ENCODE measurements at places on chromosomes 7 and 10.
A peak's percentile ranks its signal among the peaks of the same experiment; 100 is the strongest.

GRCh38 chr7:74051629-74052410, 23.8 kb downstream of the ELN start:
- no peak for DNase-seq

DNA sequence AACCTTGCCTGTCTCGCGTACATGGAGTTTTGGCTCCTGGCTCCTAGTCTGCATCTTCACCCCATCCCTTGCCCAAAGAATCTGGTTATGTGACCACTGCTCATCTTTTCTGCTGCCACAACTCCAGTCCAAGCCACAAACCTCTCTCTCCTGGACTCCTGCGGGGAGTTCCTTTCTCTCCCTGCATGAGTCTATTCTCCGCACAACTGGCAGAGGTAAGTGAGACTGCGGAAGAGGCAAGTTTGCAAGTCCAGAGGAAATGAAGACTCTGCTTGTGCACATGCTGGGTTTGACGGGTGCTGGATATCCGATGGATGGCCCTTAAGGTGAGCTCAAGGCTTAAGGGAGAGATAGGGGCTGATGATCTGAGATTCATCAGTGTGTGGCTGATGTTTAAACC, 61.0 kb downstream of the TRUB1 start:
- no peak for DNase-seq

- no peak for DNase-seq
Observed at GRCh38 chr10:125820701-125821100, 2.4 kb downstream of the UROS start.

DNA sequence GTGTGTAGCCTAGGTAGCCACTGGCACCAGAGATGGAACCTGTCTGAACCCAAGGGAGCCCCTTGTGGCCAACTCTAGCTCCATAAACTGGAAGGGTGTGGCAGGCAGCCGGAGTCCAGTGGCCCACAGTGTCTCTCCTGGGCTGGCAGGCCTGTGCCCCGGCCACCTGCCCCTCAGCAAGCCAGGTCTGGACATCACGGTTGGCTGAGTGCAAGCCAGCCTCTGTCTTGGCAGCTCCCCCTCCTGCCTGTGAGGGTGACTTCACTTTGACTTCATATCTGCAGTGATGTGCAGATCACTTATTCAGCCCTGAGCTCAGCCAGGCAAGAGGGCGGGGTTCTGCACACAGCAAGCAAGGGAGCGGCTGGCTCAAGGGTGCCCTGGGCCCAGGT, 1.3 kb upstream of the RET start:
- DNase-seq: no peak

DNA sequence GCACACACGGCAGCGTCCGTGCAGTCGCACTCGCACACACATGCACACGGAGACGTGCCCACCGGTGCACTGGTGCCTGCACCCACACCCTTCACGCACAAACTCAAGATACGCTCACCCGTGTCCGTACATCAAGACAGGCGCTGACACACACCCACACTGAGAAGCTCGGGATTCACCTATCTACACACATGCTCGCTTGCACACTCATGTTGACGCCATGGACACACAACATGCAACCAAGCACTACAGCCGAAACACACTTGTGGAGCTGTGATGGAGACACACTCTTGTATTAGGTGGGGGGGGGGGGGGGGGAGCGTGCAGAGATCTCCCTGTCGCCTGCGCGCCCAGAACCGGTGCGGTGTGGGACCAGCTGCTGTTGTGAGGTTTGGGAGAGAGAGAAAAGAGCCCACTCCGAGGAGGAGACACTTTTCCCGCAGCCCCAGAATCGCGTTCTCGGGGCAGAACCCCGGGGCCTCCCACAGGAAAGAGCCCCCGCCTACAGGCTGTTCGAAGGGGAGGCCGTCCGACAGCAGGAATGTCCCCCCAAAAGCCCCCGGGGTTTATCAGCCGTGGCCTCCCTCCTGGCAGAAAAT, 605 bp upstream of the NFKB2 start:
- DNase-seq: no peak

DNA sequence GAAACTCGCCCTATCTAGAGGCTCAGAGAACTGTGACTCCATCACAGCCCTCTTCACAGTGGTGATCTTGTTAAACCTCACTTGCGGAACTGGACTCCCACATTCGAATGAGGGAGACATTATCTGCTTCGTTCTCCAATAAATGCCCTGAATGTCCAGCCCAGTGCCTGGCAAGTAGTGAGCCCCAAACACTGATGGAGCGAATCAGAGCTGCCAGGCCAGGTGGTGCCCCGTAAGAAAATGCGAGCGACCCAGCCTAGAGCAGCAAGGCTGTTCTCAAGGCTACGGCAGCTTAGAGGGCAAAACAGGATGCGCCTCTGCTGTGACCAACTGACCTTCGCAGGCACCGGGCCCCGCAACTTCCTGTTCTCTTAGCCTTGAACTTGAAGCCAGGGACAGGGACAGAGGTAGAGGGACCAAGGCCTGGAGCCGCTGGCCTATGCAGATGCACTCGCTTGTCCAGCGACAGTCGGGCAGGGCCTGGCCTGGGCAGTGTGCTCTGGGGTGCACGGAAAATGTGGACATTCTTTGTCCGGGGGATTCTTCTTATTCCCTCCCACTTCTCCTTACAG, 217.6 kb downstream of the TCERG1L start:
- DNase-seq: no peak

- no peak for DNase-seq
Observed at GRCh38 chr7:29612596-29612995, 49.0 kb downstream of the PRR15 start.

- no peak for DNase-seq
Observed at GRCh38 chr7:94003446-94004023, 620 bp downstream of the BET1 start.

DNA sequence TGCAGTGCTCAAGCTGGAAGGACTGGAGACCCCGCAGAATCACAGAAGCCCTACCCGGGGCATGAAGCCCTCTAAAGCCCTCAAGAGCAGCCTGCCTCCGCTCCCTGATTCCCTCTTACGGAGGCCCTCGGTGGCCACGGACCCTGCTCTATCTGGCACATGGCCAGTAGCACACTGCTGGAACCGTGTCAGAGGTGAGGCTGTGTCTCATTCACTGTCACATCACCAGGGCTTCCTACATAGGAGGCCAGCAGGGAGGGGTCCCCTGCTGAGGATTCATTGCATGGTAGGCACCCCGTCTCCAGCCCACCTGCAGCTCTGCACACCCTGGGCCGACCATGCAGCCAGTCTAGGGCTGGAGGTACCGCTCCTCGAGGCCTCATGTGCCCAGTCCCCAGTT, 259.2 kb downstream of the TNS3 start:
- DNase-seq: no peak

DNA sequence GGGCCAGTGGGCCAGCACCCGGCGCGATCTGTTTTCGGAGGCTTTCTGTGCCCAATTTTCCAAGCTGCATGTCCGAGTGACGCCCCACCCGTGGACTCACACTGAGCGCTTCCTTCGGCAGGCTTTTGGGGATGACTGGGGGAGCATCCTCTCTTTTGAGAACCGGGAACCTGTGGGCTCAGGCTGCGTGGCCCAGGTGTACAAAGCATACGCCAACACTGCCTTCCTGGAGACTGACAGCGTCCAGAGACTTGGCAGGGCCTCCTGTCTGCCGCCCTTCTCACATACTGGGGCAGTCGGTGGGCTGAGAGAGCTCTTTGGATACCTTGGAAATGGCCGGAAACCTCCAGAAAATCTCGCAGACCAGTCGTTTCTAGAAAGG, 1.0 kb downstream of the ADCK2 start:
- no peak for DNase-seq

GRCh38 chr10:31528831-31529230, 209.8 kb downstream of the ZEB1 start:
- DNase-seq: no peak

DNA sequence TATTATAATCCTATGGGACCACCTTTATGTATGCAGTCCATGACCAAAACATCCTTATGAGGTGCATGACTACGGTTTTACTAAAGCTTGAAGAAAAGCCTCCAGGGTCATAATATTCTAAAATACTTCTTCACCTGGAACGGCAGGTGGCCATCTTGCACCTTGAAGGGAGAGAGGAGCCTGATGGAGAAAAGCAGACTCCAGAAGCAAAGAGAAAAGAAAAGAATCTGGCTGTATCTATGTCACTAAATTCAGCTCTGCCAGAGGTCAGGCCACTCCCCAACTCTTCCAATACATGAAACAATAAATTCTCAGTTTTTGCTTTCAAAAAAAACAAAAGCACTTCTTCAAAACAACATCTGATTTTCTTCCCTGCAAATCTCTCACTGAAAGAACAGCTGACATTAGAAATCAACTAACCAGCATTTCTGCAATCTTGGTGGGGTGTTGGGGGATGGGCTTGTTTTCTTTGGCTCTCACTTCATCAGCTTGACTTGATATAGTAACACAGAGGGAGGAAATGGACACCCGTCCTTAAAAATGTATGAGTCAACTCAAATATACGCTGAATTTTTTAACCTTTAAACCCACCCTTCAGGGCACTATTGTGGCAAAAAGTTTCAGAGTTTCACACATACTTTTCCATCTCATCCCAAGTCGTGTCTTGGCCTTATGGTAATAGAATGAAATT, 21.7 kb downstream of the HIBADH start:
- no peak for DNase-seq

DNA sequence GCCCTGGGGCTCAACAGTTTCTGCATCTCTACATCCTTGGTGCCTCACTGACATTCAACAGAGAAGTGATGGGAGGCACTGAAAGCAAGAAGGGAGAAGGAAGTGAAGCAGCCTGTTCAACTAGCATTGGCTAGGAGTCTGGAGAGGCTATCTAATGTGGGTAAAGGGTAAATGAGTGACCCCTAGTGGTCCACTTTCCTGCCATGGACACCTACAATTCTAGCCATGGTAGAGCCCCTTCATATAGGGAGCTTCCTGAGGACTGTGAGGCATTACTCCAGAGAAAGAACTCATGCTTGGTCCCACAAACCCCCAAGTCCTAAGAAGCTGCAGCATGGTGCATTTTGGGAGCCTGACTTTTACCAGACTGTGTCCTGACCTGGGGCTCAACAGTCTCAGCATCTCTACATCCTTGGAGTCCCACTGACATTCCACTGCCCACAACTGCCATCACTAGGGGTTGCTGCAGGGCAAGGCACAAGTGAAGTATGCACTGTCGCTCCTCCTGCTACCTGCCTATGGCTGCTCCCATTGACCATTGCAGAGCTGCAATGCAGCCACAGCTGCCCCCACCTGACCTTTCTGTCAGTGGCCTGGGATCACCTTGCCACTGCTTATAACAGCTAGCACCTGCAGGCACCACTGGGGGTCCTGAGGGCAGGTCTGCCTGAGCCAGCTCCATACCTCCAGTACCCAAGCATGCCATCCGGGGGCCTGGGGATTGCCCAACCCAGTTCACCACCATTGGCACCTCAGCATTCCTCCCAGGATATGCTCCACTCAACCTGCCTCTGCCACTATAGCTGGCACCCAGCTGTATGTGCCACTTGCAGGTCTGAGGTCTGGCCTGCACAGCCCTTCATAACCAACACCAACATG, 44.1 kb upstream of the CDK6 start:
- DNase-seq: no peak

GRCh38 chr7:80467069-80467468, 44.8 kb downstream of the GNAT3 start:
- no peak for DNase-seq

GRCh38 chr7:11478426-11478825, 353.6 kb downstream of the THSD7A start:
- no peak for DNase-seq

DNA sequence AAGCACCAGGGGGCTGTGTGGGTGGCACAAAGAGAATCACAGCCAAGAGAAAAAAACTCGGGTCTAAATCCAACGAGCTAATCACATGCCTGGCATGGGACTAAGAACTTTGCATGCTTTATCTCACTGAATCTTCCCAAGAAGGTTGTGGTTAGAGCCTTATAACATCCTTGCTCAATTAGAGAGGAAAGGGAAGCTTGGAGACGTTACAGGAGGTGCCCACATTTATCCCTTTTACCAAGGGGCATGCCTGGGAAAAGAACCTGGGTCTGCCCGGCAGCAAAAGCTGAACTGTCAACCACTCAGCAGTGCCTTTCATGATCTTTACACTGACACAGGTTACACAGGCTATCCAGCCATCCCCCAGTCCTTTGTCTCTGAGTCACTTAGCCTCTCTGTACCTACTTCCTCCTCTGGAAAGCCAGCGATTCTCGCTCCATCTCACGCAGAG, 190.1 kb downstream of the PRPF18 start:
- no peak for DNase-seq

DNA sequence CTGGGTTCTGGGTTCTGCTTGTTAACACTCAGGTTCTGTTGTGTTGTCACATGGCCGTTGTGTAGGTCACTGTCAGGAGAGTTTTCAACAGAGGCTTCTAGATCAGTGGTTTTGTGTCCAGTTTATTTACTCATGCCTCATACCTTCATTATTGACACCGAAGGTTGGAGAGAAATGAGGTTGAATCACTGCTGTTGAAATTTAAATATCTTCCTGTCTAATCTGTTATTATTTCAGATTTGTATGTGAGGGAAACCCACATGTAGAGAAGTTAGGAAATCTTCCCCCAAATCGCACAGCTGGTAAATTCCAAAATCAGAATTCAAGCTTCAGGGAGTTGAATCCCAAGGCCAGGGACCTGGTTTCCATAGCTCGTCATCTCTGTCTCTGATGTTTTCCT, 28.3 kb upstream of the KLF6 start:
- DNase-seq: no peak

GRCh38 chr7:107551936-107552335, 11.8 kb downstream of the COG5 start:
- no peak for DNase-seq

GRCh38 chr10:50561816-50562215, 61.9 kb downstream of the SGMS1 start:
- DNase-seq: peak; percentile 12

DNA sequence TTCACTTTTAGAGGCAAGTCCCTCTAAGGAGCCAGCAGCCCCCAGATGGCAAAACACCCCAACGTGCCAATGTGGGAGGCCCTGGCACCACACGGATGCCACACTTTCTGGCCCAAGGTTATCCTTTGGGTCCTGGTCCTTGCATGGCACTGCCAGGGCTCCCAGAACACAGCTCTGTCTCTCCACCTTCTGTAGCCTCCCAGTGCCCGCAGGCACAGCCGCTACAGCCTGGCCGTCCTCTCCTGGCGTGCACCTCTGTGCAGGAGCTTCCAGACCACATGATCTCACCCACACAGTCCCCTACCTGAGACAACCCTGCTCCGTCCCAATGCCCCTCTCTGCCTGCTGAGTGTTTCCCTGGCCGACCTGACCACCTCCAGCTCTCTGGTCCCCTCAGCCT, 215.0 kb downstream of the TNS3 start:
- DNase-seq: no peak

- DNase-seq: no peak
Observed at GRCh38 chr10:17387861-17388503, 66.4 kb downstream of the ST8SIA6 start.

DNA sequence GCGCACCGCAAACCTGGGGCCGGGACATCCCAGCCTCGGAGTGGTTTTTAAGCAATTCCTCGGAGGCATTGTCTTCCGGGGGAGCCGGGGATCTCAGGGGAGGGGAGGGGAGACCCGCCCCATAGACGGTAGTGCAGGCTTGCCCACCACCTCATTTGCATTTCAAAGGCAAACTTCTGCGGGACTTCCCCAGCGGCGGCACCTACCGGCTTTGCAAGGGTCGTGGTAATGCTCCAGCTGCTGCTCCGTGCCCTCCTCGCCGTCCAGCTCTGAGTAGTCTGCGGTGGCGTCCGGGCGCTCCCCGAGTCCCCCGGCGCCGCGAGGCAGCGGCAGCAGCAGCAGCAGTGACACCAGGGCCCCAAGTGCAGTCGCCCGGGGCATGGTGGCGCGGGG, 425 bp downstream of the TLL2 start:
- DNase-seq: no peak
